NCI-H1092 (cell line): ENCODE measurements at places on chromosomes 7 and 10.

- no peak for DNase-seq
Observed at GRCh38 chr7:107119376-107120105, 49.3 kb upstream of the HBP1 start.

- no peak for DNase-seq
Observed at GRCh38 chr7:14892961-14893360, 9.6 kb downstream of the DGKB start.

DNA sequence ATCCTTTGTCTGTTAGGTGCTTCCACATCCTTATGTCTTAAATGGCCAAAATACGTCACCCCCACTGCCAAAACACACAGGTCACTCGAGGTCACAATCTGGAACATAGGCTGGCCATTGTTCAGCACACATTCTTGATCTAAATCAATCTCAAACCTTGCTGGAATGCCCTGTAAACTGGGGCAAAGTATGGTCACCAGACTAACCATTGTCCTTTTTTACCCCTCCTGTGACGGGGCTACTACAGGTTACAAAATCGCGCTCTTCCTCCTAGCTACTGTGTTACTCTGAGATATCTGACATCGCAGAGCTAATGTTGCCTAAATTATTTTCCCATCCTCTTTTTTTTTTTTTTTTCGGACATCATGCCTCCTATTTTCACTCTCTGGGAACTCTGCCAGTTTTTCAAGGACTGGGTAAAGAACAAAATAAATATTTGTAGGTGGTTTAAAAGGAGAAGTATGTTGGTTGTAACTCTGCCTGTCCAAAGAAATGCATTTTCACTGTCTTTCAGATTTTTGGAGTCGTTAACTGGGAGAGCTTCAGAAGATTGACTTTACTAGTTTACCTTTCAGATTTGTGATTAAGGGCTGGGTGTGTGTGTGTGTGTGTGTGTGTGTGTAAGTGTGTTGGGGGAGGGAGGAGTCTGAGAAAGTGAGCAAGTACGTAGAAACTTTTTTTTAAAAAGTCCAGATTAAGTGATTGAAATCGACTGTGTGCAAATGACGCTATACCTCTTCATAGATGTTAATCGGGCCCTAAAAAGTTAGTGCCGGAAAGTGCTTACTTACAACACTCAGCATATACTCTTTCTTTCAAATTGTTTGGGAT, 942 bp upstream of the KIAA1217 start:
- DNase-seq = no peak

GRCh38 chr10:12946372-12946771, 55.1 kb downstream of the CCDC3 start:
- DNase-seq = no peak

- no peak for DNase-seq
Observed at GRCh38 chr10:102106998-102107397, 13.2 kb downstream of the LDB1 start.

DNA sequence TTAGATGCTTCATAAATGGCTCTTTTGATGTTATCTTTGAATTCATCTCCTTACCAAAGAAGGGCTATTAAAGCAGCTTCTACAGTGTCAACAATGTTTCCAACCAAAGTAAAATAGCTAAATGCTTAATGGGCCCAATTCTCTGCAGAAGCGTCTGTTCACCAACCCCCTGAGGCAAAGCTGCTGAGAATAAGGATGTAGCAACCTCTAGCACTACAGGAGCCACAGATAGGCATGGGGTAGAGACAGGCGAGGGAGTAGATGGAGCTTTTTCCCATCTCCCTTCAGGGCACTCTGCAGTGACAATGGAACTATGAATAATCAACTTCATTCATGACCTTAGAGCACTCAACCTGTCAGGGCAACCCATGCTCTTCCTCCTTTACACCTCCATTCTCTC, 134.1 kb downstream of the FZD1 start:
- no peak for DNase-seq

GRCh38 chr7:75836798-75837197, 23.2 kb upstream of the CCL24 start:
- no peak for DNase-seq

DNA sequence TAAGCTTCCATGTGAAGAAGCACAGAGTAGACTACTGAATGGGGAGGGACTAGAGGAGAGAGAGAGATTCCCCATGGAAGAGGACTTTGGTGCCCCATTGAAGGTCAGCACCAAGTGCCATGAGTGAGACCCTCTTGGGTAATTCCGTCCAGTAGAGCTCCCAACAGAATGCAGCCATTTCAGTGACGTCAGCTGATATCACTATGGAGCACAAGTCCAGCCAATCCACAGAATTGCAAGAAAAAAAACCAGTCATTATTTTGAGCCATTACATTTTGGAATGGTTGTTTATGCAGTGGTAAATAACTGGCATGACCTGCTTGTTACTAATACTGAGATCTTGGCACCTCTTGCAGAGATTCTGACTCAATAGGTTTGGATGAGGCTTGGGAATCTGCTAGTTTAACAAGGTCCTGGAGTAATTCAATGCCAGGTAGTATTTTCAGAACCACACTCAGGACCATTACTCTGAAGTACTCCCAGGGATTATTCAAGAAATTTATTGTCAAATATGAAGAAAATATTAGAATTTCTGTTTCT, 52.6 kb upstream of the SP8 start:
- DNase-seq = no peak

- DNase-seq = no peak
Observed at GRCh38 chr7:70728872-70729552, 402.9 kb upstream of the GALNT17 start.

DNA sequence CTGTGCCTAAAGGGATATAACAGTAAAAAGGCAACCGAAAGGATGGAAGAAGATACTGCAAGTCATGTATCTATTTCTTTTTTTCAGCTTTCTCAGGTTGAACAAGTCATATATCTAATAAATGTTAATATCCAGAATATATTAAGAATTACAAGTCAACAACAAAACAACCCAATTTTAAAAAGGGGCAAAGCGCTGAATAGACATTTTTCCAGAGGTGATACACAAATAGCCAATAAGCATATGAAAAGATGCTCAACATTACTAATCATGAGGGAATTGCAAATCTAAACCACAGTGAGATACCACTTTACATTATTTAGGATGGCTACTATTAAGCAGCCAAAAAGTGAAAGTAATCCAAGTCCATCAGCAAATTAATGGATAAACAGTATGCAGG, 23.0 kb downstream of the DBF4 start:
- DNase-seq = no peak

DNA sequence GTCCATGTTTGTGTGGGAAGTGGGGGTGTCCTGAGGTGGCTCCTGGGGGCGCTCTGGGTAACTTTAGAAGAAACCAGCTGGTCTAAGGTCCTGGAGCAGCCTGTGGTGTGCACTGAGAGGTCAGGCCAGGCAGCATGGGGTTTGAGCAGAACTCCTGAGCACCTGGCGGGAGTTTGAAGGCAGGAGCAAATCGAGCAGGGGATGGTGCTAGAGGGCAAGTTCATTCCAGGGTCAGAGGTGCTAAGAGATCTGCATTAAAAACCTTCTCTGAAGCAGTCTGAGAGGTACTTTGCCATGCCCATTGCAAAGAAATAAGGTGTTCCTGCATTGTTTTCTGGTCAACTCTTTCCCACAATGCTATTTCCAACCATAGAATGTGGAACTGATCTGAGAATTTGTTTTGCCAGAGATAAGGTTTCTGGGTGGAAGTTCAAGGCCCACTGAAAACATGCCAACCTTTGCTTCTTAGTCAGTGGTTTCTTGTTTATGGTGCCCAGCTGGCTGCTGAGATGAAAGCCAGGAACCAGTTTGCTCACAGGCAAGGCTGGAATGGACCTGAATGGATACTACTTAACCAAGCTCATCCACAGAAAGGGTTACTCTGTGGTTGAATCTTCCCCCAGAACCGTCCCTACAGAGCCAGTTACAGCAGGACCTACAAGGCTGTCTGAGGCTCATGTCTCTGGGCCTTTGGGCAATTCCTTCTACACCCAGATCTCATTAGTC, 136.3 kb upstream of the TMEM72 start:
- no peak for DNase-seq

- no peak for DNase-seq
Observed at GRCh38 chr10:7230951-7231350, 179.9 kb downstream of the SFMBT2 start.

DNA sequence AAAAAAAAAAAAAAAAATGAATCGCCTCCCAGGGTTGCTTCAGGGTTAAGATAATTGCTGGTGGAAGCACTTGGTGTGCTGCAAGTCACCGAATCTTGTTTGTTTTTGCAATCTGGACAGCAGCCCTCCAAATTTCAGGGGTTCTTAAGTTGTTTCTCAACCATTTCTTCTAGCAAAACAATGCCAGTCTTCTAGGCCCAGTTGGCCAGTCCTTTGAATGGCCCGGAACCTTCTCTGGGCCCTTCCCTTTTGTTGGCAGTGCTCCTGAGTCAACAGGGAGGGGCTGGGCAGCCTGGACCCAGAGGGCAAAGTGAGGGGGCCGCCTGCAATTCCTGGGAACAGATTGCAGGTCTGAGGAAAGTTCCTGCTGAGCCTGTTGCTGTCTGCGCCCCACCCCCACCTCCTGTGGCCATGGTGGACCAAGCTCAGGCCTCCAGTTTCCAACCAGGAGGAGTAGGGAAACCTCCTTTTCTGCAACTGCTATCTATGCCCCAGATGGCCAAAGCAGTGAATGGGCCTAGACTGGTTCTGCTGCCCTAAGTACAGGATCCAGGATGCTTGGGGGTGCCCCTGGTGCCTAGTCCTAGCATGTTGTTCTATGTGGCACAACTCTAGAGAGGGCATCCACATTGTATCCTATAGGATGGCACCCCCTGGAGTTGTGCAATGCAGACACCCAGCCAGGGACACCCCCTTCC, 31.4 kb upstream of the PDCD4 start:
- DNase-seq = no peak

- no peak for DNase-seq
Observed at GRCh38 chr10:30995081-30995770, 36.4 kb downstream of the ZNF438 start.

- no peak for DNase-seq
Observed at GRCh38 chr7:45159296-45159695, 1.7 kb downstream of the RAMP3 start.

DNA sequence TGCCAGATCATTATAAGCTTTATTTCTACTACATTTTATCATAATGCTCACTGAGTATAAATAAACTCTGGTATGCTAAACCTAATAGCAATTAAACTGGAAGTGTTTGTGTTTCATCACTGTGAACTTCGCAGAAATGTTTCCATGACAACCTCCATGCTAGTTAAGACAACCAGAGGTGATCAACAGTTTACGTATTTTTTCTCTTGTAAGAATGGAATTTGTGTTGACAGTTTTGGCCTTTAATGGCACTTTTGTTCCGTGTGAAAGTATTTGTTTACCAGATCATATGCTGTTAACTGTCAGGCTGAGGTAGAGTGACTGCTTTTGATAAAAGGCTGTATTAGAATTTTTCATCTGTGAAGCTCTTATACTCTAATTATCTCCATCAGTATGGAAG, 212.1 kb upstream of the PPP1R3A start:
- DNase-seq = no peak

- no peak for DNase-seq
Observed at GRCh38 chr10:69439350-69439739, 11.9 kb upstream of the TSPAN15 start.

- DNase-seq = no peak
Observed at GRCh38 chr7:76121044-76121443, 73.1 kb downstream of the MDH2 start.
